Left renal cortex interstitium (tissue), 4 donors: ENCODE measurements at places on chromosomes 3 and 15. TPM values are rescaled to one million over a fixed set of nuclear protein-coding genes. Genes with fewer than 3 reads are reported as not detected.

DNA sequence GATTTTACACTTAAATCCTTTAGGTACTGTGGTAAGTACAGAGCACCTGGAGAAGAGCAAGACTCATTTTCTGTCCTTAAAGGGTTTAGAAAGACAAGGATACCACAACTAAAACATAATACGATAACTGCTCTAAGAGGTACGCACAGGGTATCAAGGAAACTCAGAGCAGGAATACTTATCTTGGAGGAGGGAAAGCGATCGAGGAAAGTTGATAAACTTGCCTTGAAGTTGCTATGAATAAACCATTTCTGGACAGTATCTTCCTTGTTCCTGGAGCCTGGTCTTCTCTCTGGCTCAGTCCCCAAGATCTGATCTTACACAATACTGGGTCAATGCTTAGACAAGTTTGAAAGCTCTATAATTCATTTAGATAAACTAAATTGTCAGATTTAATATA is 17.6 kb upstream of the GATM start:
- DNase-seq: no peak

DNA sequence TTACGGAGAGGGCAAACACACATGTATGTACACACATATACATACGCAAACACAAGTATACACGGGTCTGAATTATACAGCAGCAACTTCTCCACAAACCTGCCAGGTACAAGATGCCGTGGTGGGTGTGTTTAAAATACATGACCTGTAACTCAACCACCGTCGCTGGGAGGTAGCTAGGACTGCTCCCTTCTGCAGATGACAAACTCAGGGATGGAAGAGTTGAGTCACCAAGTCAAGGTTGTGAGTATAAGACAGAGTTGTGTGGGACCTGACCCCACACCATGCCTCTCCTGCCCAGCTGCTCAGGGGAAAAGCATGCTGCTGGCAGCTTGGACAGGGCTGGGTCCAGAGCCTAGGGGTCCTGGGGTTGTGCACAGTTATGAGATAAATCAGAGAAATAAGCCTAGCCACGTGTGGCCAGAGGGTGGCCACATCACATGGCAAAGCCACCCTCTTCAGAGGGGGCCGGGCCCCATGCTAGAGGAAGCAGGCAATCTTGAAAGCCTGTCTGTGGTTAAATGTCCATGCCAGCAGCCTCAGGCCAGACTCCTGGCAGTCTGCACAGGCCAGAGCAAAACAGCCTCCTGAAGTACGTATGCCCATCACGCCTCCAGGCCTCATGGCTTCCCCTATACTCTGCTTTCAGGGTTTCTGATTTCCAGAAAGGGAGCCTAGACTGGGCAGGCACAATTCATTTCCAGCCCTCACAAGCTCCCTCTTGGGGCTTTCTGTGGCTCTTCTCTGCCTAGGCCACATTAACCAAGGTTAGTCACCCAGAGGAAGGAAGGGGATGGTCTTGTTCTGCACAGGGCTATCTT is 107.7 kb upstream of the RPL32 start:
- no peak for DNase-seq

DNA sequence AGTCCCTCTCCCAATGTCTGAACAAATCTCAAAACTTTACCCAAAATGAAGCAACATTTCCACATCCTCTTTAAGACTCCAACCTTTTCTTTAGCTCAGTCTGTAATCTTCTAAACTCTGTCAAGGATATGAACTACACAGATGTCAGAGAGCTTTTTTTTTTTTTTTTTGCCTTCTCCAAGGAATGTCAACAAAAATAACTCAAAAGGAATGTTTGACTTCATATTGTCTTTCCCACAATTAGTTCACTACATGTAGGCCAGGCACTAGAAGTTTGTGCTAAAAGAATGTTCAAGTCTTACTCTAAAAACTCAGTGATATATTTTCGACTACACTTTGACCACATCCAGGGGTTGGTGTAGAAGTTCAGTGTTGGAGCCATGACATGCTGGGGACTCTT is 37.1 kb downstream of the ADAMTS9 start:
- DNase-seq: no peak

DNA sequence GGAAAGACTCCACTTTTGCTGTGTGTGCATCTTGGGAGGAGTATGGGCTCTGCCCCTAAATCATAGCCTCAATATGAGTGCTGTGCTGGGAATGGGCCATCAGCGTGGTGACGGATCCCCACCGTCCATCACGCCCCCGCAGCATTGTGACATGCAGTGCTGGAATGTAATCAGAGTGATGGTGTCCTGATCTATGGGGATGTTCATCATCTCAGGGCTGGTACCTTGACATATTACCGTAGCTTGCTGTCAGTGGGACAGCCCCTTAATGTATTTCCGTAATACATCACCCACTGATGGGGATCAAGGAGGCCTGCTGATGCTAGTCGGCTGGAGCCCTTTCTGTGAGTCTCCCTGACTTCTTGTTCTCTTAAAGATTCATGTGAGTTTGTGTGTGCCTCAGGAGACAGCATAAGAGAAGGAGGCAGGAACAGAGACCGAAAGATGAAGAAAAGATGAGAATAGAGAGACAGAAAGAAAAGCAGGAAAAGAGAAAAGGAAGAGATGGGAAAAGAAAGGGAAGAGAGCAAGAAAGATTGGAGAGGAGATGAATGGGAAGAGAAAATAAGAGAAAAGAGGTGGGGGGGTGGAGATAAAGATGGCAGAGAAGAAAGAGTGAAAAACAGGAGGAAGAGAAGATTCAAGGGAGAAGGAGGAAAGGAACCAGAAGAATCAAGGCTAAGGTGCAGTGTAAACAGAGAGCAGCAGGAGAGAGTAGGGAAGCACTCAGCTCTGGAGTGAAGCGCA is 183.7 kb downstream of the RPLP1 start:
- no peak for DNase-seq

- DNase-seq: no peak
Observed at GRCh38 chr15:67171471-67171870, 83.0 kb downstream of the AAGAB start.

DNA sequence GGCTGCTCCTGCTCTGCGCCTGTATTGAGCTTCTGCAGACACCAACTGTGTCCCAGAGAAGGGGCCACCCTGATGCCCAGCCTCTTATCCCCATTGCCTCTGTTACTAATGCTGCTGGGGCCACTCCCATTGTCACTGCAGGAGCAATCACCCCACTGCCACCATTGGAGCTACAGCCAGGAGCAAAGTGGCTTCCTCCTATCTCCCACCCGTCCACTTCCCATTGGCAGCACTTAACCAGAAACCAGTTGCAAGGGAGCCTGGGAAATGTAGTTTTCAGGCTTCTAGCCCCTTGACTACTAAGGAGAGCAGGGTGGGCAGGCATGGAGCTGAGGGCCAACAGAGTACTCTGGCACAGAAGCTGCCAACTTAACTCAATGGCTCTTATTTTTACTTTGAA is 55.9 kb upstream of the KLF13 start:
- no peak for DNase-seq

GRCh38 chr15:61879219-61879618 is 181.0 kb downstream of the VPS13C start:
- DNase-seq: no peak

DNA sequence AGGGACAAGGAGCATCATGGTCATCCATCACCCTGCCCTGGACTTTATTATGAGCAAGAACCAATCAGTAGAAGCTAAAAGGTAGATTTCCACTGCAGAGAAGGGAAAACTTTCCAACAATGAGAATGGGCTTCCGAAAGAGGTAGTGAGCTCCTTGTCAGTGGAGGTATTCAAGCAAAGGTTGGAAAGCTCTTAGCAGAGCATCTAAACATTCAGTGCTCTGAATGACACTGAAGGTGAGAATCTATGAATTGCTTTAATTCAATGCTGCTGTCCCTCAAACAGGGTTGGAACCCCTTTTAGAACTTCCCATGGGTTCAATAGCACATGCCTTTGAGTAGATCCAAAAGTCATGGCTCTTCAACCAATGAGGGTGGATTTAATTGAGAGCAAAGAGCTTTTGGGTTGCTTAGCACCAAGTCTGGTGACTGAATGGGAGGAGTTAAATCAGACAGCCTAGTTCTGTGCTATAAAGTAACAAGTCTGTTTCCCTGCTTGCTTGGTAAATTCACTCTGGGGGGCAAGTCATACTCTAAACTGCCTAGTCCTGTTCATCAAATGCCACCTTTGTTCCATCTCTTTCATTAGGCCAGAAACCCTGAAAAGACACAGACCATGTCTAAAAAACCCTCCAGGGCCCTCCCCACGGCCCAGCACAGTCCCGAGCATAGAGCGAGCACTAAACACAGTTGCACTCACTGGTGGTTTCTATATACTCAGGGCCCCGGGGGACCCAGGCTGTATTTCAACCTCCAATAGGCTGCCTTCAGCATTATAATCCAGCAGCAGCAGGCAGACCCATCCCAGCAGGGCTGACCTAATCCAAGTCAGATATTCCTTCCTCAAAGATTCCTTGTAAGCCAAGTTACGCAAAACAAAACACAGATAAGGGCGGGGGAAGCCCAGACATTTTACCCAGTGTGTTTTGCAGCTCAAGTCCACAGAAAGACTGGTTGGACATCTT is 161.2 kb downstream of the MEGF11 start:
- DNase-seq: no peak

DNA sequence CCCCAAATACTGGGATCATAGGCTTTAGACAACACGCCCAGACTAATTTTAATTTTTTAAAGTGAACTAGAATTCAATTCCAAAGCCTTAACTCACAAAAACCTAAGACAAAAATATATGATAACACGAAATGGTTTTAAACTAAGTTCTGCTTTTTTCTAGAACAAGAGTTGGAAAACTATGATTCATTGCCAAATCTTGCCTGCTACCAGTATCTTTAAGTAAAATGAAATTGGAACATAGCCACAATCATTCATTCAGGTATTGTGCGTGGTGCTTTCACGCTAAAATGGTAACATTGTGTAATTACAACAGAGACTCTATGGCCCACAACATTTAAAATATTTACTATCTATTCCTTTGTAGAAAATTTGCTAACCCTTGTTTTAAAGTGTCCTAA is 488.0 kb upstream of the ZNF385D start:
- DNase-seq: no peak

DNA sequence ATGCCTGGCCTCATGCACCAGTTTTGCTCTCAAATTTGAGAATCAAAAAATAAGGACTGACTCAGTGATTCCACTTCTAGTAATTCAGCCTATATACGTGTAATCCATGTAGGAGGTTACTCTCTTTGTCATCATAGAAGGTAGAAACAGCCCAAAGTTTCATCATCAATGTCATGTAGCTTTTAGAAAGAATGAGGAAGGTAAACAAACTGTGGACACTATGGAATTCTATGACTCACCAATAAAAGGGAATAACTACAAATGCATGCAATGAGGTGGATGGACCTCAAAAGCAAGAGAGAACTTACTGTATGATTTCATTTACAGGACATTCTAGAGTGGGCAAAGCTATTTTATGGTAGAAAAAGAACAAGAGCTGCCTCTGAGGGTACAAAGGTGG is 93.2 kb upstream of the LRIG1 start:
- no peak for DNase-seq

- DNase-seq: no peak
Observed at GRCh38 chr15:95601525-95601924, 729.0 kb upstream of the NR2F2 start.

GRCh38 chr3:194107107-194107506 is 28.8 kb upstream of the HES1 start:
- DNase-seq: no peak

DNA sequence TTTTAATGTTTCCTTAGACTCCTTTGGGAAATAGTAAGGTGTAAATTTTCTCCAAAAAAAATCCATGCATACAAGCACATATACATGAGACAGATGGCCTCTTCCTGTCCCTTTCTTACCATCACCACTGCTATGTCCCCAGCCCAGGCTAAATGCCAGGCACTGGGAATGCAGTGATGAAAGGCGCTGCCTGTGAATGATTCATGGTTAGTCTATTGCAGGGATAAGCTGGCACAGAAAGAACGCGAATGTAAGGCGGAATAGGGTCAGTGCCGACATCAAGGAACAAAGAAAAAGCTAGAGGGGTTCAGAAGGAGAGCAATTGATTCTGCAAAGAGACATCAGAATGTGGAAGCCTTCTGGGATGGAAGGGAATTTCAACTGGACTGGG is 36.2 kb upstream of the CFAP161 start:
- no peak for DNase-seq

DNA sequence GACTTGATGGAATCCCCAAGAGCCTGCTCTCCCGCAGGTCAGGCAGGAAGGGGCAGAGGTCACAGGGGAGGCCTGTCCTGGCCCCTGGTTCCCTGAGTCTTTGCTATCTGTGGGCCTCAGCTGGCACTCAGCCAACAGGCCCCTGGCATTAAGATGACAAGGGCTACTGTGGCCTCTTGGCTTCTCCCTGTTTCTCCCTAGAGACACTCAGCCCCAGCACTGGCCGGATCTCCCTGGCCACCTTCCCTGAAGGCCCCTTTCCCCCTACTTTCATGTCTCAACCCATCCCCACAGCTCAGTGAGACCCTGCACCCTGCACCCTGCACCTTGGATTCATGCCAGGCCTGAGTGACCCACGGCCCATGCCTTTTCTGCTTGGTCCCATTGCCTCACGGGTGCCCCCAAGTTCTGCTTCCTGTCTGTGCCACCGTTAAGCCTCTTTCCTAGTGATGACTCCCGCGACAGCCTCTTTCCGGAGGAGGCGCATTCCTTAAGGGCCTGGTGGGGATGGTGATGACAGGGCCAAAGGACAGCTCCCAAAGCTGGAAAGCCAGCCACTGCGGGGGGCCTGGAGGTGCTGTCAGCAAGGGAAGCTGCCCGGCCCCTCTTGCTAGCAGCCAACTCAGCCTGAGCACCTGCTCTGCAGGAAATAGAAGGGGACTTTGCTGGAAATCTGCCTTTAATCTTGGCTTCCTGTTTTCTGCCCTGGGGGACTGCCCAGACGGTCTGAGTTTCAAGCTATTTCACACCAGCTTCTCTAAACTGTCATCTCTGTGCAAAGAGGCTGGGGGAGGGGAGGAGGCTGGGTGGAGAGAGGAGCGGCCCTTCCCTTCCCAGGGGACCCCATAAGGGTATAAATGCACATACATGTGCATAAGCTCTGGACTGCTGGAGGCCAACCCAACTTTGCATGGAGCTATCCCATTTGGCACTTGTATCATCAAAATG is 4.8 kb upstream of the CSK start:
- DNase-seq: no peak

- no peak for DNase-seq
Observed at GRCh38 chr3:106819440-106819839, 557.8 kb upstream of the CCDC54 start.

DNA sequence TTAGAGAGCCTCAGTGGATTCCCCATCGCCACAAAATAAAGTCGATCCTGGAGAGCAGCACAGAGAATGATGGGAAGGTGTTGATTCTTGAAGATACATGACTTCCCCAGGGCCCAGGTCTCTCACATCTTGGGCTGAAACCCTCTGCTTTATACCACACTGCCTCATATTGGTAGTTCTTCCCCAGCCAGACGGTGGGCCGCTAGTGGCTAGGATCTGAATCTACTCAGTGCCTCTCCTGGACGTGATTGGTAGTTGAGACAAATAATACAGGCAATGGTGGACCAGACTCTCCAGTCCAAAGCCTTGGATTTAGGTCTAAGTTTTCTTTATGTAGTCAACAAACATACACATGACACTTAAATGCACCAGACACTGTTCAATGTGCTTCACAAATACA is 49.7 kb downstream of the RAB11A start:
- no peak for DNase-seq

Gene UACA
- polyA plus RNA-seq: 131 TPM

Gene CCR8
- polyA plus RNA-seq: not detected

Gene CCDC54
- 0.13 TPM for polyA plus RNA-seq

Gene GNAT1
- polyA plus RNA-seq: not detected

Gene ZPLD1
- polyA plus RNA-seq: 0.67 TPM

Gene OXTR
- polyA plus RNA-seq: 1.0 TPM

Gene FBXL2
- 26.2 TPM for polyA plus RNA-seq

Gene PLIN1
- polyA plus RNA-seq: 2.0 TPM

Gene CLDN18
- 3.7 TPM for polyA plus RNA-seq

Gene C2CD4A
- polyA plus RNA-seq: 0.36 TPM
